ENCODE measurements at places on chromosomes 2 and 18.

- no peak for DNase-seq
These were observed 27.0 kb upstream of the HNMT start for GRCh38 chr2:137937246-137937645.

GRCh38 chr2:232018181-232018580, 56.7 kb downstream of the DIS3L2 start:
- DNase-seq, result no peak

GRCh38 chr2:84858937-84859336, 21.9 kb downstream of the TRABD2A start:
- DNase-seq, result no peak

DNA sequence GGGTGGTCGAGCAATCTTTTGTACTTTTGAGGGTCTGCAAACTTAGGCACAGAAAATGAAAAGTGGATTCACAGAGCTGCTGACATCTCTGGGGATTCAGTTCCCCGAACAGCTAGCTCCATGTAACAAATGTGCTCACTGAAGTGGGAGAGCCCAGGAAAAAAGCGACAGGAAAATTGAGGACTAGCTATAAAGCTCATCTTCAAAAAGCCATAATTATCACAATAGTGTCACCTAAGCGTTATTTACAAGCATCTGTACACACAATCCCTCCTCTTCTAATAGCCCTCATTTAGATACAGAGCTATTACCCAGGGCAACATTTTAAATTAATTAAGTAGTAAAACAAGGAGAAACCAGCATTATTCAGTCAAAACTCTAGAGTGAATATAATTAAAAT, 36.1 kb downstream of the RNF152 start:
- no peak for DNase-seq

DNA sequence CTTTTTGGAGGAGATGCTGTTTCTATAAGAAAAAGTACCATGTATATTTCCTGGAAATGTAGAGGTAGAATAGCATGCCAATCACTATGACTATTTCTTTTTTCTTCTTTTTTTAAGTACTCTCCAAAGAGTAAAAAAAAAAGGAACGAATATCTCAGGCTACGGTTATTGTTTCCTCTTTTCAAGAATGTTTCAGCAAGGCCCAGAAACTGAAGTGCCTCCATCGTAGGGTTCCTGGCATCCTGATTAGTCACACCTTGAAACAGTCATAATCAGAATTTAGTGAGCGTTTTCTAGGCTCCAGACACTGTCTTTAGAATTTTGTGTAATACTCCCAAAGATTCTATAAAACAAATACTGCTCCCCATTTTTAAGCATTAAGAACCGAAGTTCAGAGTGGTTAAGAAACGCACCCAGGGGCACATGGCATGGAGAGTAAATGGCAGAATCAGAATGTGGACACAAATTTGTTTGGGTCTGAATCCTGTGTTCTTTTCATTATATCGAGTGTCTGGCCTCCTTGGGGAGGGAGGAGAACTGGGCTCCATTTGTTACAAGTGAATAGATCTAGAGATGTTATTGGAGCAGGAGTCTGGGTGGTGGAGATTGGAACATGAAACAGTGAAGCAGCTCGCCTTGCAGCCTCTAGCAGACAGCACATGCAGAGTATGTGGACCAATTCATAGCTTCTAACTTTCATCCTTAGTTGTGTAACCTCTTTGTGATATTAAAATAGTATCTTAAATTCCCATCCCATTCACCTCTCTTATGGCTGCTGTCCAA, 26.7 kb downstream of the ZEB2 start:
- no peak for DNase-seq

DNA sequence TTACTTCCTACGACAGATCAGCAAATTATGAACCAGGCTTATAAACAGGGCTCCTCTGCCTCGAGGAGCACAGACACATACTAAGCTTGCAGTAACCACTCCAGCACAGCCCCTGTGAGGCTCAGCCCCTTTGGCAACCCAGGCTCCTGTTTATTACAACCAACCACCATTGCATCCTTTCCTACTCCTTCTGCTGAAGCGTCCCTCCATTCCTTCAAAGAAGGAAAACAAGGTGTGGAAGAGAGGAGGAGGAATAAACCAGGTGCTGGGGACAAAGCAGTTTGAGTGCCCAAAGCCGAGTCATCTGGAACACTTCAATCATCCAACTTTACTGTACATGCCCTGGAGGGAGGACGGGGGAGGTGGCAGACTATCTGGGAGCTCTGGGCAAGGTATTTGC, 87.2 kb upstream of the MGAT4A start:
- DNase-seq, result no peak

DNA sequence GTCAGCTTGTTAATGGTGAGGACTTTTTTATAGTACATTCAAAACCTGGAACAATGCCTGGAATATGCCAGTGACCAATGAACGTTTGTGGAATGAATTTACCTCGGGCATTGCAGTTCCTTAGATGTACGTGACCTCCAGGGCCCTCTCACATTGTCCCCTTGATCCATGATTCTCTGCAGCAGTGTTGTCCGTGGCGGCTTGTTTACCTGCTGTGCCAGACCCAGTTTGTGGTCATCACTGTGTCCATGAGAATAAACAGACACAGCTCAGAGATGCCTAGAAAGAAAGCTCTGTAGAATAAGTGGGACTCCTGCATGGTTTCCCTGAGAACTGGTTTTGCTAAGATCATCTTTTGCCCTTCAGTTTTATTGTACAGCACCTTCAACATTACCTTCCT, 1132.2 kb downstream of the DPP10 start:
- DNase-seq, result no peak

DNA sequence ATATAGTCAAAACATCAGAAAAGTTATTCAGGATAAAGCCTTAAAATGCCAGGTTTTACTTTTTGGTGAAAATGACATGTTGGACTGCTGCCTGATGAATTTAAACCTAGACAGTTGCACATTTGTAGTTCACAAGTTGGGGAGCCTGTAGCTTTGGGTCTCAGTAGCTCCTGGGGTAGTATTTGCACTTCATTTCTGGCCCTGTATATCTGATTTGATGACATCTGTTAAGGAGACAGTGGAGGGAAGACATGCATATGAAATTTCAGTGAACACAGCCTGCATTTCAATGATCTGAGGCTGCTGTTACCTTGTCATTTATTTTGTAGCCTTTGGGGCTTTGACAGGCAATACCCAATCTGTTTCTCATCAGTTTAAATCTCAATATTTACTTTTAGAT, 156.4 kb downstream of the DCC start:
- DNase-seq, result no peak

DNA sequence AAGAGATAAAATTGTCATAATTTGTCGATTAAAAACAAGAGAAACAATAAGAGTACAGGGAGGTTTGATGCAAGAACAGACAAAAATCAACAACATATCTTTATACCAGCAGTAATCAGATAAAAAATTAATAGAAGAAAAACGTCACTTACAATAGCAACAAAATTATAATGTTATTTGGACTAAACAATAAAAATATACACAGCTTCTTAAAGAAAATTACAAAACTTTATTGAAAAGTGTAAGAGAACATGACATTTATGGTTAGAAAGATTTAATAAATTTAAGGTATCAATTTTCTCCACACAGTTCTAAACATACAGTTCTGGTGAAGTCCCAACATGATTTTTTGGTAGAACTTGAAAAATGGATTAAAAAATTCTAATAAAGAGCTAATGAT, 12.8 kb downstream of the RNF138 start:
- DNase-seq, result no peak

DNA sequence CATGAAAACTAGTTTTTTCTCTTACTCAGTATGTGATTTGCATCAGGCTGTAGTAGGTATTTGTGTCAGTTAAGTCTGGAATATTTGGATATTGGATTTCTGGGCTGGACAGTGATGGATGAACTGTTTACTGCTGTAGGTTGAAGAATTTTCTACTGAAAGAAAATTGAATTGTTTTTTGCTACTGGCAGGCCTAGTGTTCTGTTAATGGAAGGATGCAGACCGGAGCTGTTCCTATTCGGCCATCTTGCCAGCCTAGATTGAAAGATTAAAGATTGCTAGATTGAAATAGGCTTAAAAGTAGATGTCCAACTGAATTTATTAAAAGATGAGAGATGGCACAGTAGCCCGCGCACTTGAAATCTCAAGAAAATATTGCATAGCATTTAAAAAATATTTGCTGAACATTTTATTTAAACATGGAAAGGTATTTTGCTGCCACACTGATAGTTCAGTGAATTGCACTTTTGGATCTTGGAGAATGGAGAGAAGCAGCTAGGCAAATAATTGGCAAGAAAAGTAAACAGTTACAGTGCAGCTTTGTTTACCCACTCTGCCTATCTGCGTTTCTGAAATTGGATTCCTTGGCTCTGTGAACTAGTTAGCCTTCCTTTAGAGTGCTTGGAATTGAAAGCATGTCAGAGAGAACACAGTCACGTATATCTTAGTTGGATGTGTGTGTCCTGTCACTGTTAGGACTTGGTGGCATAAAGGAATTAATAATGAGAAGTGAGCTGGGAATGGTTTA, 54.1 kb downstream of the EPB41L5 start:
- DNase-seq, result no peak

DNA sequence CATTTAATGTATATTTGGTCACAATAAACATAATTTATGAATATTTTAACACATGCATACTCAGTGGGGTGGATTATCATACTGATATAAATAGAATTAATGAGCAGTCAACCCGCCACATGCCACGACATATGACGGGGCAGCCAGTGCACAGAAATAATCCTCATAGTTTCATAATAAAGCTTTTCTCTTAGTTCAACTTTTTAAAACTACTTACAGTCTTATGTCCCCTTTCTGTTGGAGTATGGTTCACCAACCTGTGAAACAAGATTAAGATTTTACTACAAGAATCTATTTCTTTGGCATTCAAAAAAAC, 75.6 kb upstream of the ETAA1 start:
- no peak for DNase-seq

DNA sequence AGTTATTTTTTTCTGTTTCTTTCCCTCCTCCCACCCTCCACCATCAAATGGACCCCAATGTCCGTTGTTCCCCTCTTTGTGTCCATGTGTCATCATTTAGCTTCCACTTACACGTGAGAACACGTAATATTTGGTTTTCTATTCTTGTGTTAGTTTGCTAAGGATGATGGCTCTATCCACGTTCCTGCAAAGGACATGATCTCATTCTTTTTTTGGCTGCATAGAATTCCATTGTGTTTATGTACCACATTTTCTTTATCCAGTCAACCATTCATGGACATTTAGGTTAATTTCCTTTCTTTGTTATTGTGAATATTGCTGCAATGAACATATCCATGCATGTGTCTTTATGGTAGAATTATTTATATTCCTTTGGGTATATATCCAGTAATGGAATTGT, 91.3 kb upstream of the TNP1 start:
- no peak for DNase-seq

DNA sequence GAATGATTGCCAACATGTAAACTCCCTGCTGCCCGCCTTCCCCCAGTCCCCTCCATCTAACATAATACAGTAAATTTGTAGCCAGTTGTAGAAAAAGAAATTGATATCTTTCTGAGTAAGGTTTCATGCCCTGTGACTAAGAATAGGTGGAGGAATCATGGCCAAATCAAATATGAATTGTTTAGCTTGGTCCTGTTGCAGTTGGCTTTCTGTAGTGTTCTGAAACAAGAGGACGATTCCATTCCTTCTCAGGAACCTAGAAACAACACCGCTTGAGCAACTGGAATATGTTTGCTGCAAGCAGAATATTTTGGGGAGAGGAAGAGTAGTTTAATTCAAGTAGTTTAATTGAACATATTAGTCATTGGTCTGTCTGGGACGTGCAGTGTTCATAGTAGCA, 7.0 kb upstream of the DRC1 start:
- no peak for DNase-seq

GRCh38 chr18:27062802-27063201, 122.3 kb downstream of the CHST9 start:
- no peak for DNase-seq

DNA sequence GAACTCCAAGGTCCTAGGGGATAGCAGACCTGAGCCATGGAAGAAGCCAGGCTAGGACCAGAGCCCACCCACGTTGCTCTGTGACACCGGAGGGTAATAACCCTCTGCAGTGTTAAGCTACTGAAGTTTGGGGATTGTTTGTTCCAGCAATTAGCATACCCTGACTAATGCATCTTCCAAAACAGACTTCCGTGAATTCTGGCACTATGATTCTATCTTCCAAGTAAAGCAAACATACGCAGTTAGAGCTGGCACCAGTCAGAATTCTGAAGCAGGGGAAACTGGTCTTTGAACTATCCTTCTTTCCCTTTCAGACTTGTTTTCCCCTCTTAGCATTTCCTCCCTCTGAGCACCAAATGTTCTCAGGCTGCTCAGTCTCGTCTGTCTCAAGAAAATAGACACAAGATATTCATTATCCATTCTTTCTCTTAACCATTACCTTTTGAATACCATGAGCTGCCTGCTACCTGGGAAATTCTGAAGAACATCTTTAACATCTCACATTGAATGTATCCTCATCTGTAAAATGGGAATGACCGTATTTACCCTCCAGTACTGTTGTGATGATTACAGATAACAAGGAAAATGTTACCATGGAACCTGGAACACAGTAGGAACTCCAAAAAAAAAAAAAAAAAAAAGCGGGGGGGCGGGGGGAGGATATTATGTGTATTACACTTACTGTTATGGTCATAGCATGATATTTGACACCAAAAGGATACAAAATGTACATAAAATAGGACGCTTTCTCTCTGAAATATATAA, 108.2 kb downstream of the TCF4 start:
- DNase-seq, result no peak

GRCh38 chr2:7976206-7976605, 705.6 kb upstream of the ID2 start:
- DNase-seq, result no peak

GRCh38 chr18:26438980-26439379, 109.4 kb downstream of the KCTD1 start:
- DNase-seq, result no peak

GRCh38 chr2:55176094-55176415, 56.0 kb downstream of the CLHC1 start:
- DNase-seq, result no peak

DNA sequence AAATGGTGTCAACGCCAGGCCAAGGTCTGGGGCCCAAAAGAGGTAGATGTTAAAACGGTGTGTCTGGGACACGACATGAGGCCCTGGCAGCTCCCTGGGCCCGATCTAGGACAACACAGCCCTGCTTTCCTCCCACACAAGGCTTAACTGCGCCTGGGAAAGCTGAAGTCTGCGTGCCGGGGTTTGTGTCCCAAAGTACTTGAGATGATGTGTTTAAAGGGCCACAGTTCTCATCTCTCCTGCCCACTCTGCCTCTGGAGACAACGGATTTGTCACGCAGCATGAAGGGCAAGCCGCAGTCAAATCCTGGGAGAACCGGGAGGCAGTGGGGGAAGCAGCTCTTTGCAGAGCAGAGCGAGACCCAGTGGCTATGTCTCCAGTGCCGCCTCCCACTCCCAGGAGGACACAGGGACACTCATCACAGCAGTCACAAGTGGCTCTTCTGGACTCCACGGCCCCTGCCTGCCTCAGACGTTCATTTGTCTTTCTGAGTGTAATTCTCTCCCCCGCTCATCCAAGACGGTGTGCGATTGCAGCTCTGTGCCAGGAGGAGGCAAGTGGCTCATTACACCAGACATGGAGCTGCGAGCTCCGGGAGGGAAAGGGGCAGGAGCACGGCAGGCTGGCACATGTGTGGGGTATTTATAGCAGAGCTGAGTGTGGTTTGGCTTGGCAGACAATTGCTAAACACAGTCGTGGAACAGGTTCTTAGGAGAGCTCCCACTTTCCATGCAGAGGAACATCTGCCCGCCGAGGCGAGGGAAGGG, 57.7 kb upstream of the SEMA4C start:
- DNase-seq, result no peak

GRCh38 chr18:23306822-23307221, 146.3 kb upstream of the RIOK3 start:
- DNase-seq, result no peak
